ENCODE measurements at places on chromosomes 2 and 18.
A peak's percentile ranks its signal among the peaks of the same experiment; 100 is the strongest.

DNA sequence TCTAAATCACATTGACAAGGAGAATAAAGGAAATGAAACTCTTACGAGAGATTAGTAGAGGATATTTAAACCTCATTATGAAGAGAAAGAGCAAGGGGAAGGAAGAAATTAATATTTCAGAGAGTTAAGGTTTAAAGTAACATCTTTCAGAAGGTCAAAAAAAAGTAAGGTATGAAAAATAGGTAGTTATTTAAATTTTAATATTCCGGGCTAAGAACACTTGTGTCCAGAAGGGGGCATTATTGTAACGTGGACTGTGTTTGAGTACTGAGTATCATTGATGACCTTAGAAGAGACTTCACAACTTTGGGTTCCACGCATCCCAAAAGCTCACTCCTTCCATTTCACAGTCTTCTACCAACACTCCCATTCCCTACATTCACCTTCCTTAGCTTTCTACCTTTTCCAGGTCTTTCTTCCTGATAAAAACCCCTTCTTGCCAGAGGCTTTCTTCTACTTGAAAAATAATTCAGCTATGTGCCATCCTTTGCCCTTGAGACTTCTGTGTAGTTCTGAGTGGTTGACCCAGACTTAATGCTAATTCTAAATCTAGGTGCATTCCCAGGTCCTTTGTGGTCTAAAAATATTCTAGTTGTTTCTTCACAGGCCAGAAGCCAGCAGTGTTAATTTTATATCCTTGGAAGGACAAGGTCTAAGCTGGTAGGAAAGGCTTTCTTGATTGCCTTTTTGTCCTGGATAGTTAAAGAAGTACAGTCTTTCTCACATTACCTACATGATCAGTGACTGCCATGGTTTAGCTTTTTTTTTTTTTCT is 16.5 kb downstream of the DYNC1I2 start:
- DNase-seq: no peak

GRCh38 chr2:39216346-39217191 is 27.2 kb downstream of the CDKL4 start:
- DNase-seq: peak; percentile 30

GRCh38 chr2:128777196-128778035 is 458.7 kb upstream of the HS6ST1 start:
- no peak for DNase-seq

- no peak for DNase-seq
Measured at GRCh38 chr2:130766037-130766436, 10.7 kb downstream of the AMER3 start.

DNA sequence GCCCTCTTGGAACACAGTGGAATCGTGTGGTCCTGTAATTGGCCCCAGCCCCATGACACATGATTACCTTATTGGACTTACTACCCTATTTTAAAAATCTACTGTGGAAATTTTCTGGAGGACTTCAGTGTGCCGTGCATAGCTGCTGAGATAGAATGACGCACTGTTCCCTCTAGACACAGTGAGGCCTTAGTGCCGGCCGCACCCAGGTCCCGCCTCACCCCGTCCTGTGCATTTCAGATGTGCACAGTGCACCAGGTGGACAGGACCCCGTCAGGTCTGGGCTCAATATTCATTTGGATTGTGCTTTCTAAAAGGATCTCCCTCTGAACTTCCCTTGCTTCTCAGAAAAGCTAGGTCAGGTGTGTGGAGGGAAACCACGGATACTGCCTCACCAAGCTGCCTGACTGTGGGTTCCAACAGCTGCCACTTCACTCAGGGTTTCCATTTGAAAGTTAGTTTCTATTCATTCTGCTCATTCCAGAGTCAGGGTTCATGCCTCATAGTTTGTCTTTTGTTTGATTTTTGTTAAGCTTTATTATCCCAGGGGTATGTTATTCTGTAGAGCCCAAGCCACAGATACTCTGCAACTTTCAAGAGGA is 155.8 kb downstream of the PTGR3 start:
- DNase-seq: no peak

DNA sequence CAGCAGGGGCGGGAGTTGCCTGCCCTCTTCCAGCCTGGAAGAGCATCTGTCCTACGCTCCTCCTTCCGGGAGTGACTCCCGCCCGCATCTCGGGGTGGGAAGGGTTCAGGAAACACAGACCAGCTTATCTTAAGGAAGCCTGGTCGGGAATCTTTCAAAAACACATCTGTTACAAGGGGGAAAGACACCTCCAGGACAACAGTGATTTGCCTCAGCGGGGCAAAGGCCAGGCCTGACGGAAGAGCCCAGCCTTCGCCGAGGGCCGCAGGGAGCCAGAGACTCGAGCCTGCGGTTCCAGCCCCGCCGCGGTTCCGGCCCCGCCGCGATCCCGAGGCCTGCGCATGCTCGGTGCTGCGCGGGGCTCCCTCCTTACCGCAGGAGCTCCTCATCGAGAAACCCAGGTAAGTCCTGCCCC is 38.1 kb upstream of the TGIF1 start:
- no peak for DNase-seq

DNA sequence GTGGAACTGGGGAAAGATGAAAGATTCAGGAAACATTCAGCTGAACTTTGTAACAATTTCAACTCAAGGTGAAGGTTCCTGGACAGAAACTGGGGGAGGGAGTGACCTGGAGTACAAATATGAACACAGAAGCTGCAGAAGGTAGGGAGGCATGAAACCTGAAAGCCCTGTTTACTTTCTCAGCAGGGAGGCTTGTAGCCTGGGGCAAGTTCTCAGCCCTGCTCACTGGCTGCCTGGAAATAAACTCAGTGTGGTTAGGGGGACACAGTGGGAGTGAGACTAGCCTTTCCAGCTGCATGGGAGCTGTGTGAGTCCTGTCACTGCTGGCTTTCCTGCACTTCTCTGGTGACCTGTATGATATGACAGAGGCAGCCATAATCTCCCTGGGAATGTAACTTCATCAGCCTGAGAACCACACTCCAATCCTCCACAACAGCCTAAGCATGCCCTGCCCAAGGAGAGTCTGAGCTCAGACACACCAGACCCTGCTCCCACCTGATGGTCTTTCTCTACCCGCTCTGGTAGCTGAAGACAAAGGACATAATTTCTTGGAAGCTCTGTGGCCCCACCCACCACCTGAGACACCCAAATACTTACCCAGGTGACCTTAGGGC is 77.0 kb downstream of the ZSWIM2 start:
- no peak for DNase-seq

- no peak for DNase-seq
Measured at GRCh38 chr18:79452190-79452990, 56.7 kb downstream of the NFATC1 start.

- DNase-seq: no peak
Measured at GRCh38 chr2:72084584-72084976, 63.1 kb downstream of the CYP26B1 start.

- no peak for DNase-seq
Measured at GRCh38 chr2:71379086-71379485, 47.5 kb downstream of the ZNF638 start.

All from stimulated activated CD8-positive, alpha-beta memory T cell treated with anti-CD3 and anti-CD28 coated beads, Interleukin-2, amount 100 ng/mL, for 1 hour (primary cell).